Fibroblast of mammary gland (primary cell): ENCODE measurements at places on chromosomes 2 and 18.

DNA sequence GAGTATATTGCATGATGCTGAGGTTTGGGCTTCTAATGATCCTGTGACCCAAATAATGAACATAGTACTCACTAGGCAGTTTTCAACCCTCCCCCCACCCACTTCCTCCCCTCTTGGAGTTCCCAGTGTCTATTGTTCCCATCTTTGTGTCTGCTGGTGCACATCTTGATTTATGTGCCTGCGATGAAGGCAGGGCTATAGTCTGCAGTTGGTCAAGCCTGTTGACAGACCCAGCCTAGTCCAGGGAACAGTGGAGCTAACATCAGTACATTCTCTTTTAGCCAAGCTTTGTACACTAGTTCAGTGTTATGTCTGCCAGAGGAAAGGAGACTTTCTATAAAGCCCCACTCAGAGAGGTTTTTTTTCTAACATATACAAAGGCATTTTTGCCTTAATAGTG, 287.6 kb downstream of the CPS1 start:
- DNase-seq: no peak

GRCh38 chr2:40404517-40404916, 47.4 kb downstream of the SLC8A1 start:
- DNase-seq: no peak

- peak; percentile 3 for DNase-seq
Measured at GRCh38 chr2:204010628-204011560, 74.3 kb downstream of the ICOS start.

DNA sequence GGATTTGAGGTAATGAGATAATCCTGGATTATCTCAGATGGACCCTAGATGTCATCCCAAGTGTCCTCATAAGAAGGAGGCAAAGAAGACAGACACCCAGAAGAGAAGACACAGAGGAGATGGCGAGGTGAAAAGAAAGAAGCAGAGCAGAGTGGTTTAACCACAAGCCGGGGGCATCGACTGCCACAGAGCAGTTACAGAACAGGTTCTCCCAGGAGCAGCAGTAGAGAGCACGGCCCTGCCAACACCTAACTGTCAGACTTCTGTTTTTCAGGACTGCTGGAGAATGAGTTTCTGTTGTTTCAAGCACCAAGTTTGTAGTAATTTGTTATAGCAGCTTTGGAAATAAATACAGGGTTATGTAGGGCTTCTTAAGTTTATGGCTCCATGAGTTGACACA, 437.0 kb downstream of the THSD7B start:
- no peak for DNase-seq

DNA sequence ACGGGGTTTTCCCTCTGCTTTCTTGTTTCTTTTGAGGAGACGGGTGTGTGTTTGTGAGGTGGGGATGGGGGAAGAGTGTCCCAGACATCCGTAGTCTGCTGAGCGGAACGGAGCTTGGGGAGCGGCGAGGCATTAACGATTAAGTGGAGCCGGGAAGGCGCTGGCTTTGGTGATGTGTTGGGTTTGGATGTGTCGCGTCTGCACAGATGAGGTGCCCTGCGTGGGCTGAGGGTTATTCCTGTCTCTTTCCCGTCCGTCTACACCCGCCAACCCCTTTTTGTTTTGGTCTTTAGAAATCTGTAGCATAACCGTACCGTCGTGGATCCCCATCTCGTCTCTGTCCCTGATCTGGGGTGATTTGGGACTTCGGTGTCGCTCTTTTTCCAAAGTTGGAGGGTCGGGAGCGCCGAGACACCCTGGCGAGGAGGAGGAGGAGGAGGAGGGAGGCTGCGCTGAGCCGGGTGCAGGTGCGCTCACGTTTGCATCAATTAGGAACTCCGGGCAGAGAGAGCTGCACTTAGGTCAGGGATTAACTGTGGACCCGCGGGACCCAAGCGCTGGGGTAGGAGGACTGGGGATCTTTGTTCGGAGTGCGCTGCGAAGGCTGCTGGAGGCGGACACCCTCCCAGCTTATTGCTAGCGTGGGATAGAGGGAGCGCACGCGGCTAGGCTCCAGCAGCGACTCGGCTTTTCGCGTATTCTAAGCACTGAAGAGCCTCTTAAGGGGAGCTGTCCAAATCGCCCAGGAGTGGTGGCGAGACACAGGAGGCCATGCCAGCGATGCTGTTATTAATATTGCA, 720.3 kb downstream of the DPP10 start:
- no peak for DNase-seq

GRCh38 chr2:44620189-44620990, 258.6 kb downstream of the CAMKMT start:
- no peak for DNase-seq

DNA sequence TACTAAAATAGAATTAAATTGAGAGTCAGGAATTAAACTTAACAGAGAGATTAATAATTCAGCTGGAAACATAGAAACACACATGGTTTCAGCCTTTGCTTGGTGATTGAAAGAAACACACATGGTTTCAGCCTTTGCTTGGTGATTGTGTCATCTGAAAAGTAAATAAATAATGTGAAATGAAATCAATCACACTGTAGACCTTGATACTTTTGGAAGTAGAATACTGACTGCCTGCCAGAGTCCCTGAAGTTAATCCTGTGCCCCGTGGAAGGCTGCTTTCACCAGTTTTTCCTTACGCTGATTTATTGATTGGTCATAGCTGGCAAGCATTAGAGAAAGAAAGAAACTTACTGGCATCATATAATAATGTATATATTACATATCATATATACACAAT, 1252.7 kb upstream of the FAM98A start:
- DNase-seq: no peak

DNA sequence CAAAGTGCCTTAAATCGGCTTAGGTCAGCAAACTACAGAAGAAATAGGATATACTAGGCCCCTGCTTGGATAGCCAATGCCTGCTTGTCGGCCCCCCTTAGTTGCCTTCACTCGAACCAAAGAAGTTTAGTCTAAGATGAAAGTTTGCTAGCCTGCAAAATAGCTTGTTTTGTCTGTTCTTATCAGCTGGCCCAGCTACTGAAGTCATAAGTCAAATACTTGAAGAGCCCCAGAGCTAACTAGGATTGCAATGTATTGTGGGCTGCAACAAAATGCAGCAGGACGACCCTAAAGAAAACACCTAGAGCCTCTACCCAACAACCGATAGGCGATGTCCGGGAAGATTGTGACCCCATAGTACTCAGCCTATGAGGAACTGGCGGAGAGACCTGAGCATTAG, 183.5 kb upstream of the HS6ST1 start:
- no peak for DNase-seq

DNA sequence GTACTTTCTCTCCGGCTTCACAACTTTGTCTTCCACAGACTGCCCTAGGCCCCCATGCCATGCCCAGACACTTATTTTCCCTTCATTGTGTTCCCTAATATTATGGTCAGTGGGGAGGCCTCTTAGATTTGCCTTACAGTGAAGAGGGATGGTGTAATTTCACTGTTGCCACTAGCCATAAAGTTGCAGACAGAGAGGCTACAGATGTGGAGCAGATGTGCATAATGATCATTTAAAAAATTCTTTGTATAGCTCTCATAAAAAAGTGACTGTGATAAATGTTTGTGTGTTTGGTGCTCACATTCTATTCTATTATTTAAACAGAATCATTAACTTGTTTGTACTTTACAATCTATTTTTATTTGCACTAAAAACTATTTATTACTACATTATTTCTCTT, 67.5 kb upstream of the FN1 start:
- peak; percentile 57 for DNase-seq

DNA sequence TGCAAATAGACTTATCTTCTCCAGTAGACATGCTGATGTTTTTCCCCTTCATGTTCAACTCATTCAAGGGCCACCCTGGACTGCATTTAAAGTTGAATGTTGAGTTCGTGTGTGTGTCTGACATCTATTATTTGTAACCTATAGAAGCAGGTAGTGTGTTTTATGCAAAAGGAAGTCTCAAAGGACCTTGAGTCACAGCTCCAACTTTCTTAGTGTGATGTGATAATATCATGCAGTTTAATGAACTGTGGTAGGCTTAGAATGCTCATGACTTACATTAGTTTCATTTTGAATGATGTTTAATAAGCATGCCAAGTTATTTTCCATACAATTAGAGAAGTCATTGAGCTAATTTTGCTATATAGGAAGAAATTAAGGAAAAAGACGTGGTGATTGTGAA, 67.9 kb downstream of the CERS6 start:
- no peak for DNase-seq

DNA sequence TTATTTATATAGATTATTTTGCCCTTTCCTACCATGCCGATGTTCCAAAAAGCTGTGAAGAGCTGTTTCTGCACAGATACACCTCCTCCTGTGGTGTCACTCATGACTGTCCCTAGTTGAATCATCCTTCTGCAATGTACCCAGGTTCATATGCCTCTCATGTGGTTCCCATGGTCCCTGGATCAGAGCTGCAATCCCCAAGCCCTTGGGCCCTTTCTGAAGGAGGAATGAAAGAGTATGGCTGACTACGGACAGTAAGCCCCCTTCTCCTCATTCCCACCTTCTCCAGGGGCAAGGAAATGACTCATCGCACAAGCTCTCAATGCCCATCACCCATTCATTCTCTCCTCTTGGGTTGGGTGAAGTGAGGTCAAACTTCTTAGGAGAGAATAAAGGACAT, 63.9 kb upstream of the ACVR1 start:
- DNase-seq: peak; percentile 11

DNA sequence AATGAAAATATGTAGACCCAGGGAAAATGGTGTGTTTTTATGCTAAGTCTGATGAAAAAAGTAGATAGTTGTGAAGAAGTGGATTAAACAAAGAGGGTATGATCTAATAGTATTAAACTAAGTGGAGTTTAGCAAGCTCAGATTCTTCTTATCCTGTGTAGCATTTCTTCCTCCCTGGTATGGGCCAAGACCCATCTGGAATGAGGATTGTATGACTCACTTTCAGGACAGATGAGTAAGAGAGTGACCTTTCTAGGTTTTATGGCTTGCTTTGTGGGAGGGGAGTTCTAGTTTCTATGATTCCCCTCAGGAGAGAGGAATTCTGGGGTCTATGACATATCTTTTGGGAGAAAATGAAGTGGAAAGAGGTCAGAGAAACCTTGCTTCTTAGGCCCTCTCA, 550.1 kb downstream of the SPAG16 start:
- peak; percentile 95 for DNase-seq

DNA sequence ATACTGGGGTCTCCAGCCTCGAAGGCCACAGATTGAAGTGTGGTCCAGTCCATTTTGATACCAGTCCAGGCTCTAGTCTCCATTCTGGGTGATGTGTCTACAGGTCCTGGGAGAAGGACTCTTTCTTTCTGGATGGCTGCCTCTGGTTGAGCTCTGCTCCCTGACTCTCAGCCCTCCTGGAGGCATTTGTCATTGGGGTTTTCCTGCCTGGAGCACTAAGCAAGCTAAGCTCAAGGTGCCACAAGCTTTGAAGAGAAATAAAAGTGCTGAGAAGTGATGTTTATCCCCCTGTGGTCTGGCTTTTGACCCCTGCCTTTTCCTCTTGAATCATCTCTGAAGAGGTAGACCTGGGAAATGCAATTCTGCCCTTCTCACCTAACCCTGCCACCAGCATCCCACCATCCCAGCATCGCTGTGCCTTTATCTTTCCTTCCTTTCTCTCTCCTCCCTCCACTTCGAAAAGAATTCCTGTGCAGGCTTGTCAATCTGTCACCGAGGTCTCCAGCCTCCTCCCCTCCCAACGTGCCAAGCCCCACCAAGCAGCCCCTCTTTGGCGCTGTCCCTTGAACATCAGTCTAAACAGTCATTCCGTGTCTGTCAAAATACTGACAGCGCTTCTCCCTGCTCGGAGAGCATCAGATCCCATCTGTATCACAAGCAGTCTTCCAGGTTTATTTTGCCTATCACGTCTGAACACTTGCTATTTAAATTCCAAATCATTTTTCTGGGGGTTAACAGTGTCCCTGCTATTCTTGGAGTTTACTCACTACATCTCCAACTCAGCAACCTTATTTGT, 334.6 kb upstream of the SLC14A2 start:
- no peak for DNase-seq

DNA sequence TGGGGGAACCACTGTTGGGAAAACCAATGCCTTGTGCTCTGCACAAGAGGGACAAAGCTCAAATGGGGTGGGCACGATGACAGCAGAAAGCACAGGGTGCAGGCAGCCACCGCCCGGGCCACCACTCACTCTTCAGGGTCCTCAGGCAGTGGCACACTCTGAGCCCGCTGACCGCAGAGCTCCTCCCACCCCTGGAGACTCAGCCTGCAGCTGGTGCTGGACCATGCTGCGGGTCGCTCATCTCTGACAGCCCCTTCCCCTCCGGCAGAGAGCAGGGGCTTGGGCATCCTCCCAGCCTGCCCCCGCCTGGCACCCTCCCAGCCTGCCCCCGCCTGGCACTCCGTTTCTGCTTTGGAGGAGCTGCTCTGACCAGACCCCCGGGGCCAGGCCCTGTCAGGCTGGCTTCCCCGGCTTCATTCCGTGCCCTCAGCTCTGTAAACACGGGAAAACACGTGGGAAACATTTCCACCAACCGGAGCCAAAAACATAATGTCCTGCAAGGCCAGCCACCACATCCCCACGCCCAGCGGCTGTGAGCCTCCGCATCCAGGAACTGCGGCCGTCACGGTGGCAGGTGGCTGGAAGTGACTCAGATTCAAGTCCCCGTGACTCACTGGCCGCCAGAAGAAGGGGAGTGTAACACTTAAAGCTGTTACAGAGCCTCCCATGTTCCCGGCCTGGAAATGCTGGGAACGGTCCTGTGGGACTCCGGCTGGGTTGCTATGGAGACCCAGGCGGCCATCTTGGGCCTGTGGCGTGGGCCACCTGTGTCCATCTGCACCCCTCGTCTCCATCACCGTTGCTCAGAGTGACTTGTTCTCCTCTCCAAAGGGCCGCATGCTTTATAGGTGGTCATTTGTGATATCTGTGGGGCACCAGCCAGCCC, 6.8 kb upstream of the SNED1 start:
- peak; percentile 98 for DNase-seq

DNA sequence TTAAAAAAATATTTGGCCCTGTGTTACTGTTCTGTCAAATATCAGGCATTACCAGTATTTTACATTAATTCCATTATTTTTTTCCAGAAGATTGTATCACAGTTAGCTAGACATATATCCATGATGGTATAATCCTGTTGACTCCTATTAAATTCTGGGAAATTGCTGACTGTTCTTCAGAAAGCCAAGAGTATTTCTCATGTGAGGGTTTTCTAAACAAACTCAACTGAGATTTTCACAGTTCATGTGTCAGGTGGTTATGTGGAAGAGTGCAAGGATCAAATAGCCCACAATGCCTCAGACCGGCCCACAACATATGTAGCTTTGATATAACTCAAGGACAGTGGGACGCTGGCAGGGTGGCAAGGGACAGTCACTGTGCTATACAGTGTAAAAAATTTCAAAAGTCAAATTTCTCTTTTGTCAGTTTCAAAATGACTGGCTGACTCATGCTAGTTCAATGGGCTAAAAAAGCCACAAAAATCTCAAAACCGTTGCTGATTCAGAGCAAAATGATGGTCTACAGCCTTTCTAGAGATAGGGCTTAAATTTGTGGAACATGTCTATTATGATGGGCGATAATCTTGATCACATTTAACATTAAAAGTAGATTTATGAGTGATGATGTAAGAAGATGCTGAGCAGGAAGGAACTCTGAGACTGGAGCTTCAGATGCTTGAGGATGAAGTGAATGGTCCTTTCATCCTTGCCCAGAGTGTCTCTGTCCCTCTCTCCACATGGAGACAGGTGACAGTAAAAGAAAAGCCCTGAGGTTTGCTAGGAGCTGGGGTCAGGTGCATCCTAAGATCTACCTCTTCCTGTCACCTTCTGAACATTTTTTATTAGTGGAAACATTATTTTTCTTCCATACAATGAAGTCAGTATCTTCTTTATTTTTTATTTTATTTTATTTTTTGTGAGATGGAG, 175.8 kb upstream of the PIEZO2 start:
- peak; percentile 87 for DNase-seq

GRCh38 chr2:11491348-11491933, 25.5 kb upstream of the E2F6 start:
- DNase-seq: no peak
